ENCODE measurements at places on chromosomes 7 and 10.

DNA sequence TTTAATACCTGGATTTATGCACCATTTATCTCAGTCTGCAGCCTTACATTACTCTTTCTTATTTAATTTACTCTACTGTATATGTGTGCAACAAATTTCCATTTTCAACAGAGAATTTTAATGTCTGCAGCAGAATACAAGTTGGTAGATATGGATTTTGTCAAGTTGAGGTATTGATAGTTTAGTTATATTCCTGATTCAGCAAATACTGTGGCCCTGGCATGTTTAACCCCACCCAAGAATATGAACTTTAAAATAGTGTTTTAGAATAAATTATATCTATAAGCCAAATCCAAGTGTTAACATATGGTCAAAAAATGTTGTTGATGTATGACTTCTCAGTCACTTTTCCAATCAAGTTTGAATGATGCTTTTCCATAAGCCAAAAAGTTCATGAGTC lies 378.4 kb upstream of the NRG3 start:
- DNase-seq, result no peak

DNA sequence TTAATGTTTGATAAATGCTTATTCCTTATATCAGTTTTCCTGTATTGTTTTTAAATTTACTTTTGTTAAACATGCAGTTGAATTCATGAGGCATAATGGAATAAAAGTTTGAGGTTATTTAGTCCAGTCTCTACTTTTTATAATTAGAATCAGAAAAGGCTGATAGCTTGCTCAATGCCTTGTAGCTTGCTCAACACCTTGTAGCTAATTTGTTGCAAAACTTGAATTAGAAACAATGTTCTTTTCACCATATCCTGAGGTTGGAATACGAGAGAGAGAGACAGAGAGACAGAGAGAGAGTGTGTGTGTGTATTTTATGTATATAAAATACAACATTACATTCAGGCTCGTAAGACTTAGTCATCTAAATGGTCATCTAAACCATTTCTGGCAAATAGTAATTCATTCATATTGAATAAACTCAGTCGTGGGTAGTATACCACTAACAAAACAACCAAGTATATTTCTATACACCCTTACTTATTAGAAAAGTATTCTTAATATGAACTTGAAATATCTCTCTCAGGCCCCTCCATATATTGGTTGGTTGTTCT lies 243.5 kb downstream of the ADK start:
- no peak for DNase-seq

DNA sequence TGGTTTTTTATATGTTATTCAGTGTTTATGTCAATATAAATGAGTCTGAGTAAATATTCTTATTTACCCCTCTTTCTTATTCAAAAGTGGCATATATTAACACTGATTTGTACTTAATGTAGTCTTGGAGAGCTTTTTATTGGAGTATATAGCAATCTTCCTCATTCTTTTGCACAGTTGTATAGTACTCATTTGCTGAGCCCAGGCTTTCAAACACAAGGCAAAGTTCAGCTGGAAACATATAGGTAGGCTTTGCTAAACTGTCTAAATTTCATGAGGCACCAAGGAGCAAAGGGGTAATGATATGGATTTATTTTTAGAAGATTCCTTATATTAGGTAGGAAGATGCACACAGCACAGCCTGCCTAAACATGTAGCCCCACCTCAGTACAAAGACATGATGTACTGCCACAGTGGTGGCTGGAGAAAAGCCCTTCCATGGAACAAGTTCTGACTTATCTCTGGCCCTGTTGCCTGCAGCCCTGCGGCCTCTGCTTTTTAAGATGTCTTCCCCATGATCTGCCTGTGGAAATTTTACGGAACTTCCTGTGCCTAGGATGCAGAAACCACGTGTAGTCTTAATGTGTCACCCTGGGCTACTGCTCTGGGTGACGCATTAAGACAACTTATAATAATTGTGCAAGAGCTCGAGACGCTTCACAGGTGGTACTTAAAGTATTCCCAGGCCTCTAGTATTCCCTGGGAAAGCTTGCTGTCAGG lies 9.6 kb upstream of the PDCD4 start:
- no peak for DNase-seq

DNA sequence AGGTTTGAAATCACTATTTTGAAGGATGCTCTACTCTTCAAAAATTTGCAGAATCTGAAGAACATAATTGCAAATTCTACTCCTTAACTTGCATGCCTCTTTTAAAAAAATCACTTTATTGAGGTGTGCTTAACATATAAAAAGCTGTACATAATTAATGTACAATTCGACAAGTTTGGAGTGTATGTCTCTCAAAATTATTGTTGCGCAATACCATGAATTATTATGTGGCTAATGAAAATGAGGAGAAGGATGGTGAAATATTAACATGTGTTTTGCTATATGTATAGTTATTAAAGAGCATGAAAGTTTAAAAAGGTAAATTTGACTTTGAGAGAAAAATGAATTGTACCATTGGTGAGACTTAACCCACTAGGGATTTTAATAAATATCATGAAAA lies 187.2 kb upstream of the MALRD1 start:
- no peak for DNase-seq

DNA sequence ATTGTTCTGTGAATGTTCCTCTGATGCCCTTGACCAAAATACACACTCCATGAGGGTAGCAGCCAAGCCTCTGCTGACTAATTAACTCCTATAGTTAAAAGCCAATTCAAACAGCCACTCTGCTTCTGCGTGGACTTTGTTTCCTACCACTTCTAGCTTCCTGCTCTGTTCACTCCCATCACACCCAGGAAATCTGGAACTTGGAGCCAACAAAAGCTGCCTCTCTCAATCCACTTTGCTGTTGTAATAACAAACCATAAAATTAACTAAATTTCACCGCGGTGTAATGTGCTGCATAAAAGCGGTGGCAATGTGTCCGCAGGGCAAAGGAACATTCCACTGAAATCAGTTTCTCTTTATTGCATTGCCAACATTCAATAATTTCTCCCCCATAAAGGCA lies 239.5 kb downstream of the PLXNA4 start:
- DNase-seq, result no peak

- DNase-seq, result no peak
These were observed 144.8 kb downstream of the ICA1 start for GRCh38 chr7:8117195-8117594.

Data from CD8-positive, alpha-beta T cell (primary cell).